Right cardiac atrium (tissue), 5 donors: ENCODE measurements at places on chromosomes 16 and 17. TPM values are rescaled to one million over a fixed set of nuclear protein-coding genes. Genes with fewer than 3 reads are reported as not detected.

C17orf78 gene
- not detected for polyA plus RNA-seq

GRCh38 chr17:20823905-20824304 lies 218.9 kb downstream of the USP22 start:
- DNase-seq: no peak

DNA sequence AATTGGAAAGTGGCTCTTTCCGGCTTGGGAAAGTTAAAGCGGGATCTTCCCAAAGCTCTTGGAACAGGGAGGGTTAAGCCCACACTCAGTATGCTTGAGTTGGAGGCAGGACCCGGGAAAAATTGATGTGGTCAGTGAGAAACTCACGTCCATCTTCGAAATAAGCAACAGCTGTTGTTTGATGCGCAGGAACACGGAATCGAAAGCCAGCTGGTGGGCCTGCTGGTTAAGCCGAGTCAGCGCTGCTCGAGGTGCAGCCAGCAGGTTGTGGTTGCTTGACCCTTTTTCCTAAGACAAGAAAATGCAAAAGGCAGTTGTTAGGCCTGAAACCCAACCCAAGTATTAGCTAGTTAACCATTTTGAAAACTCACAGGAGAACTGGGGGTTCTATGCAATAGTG lies 49.4 kb downstream of the COG7 start:
- no peak for DNase-seq

CPHXL2 gene
- polyA plus RNA-seq: not detected

MYH1 gene
- not detected for polyA plus RNA-seq

DNA sequence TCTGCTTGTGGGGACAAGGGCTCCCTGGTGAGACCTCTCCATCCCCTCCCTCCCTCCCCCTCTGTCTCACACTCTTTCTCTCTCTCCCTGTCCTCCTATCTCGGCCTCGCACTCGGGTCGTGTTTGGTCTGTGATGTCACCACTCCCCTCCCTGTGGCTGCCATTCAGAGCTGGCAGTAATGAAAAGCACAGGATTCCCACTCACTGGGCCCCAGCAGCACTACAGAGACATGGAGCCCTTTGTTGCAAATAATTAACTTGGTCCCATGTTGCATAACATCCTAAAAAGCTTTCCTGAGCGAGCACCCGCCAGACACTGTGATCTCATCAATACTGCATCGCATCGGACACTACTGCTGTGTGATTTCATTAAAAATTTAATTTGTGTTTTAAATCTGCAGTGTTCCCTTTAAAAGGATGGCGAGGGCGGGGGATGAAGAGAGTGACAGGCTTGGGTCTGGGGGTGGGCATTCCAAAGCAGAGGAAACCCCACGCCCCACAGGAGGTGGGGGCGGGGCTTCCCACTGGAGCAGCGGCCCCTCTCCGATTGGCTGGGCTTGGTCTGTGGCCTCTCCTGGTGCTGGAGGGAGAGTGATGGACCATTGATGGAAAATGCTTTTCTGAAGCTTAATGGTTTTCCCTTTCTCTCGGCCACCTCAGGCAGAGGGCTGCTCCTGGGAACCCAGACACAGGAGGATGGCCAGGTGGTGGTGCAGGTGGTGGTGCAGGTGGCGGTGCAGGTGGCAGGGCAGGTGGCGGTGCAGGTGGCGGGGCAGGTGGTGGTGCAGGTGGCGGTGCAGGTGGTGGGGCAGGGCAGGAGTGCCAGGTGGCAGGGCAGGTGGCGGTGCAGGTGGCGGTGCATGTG lies 15.3 kb upstream of the NPTX1 start:
- peak; percentile 18 for DNase-seq

DNA sequence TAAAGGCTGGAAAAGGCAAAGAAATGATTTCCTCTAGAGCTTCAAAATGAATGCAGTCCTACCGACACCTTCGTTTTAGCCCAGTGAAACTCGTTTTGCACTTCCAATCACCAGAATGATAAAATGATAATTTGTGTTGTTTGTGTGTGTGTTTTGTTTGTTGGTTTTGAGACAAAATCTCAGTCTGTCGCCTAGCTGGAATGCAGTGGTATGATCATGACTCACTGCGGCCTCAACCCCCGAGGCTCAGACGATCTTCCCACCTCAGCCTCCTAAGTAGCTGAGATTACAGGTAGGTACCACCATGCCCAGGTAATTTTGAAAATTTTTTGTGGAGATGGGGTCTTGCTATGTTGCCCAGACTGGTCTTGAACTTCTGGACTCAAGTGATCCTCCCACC lies 3.4 kb upstream of the EVPLL start:
- DNase-seq: no peak

HSD11B2 gene
- 0.38 TPM for polyA plus RNA-seq

GRCh38 chr17:17741349-17742023 lies 60.2 kb downstream of the RAI1 start:
- peak; percentile 71 for DNase-seq

DBF4B gene
- 5.6 TPM for polyA plus RNA-seq

XAF1 gene
- polyA plus RNA-seq: 31.1 TPM

- no peak for DNase-seq
These were observed 155.2 kb downstream of the SNX29 start for GRCh38 chr16:12131755-12132154.

- DNase-seq: no peak
These were observed 33.7 kb downstream of the HS3ST2 start for GRCh38 chr16:22847690-22848089.

ZNF597 gene
- 0.88 TPM for polyA plus RNA-seq

DNA sequence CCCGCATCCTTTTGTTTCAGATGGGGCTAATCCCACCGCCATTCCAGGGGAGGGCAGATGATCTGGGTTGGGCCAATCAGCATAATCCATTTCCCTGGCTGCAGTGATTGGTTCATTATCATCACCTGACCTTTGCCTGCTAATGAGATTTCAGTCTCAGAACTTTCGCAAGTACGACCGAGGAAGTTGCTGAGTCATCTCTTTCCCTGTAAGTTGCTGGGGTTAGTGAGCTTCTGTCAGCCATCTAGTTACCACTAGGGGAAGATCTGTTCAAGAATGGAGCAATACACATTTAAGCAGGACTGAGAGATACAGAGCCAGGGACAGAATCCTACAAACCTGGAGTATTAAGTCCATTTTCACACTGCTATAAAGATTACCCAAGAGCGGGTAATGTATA lies 65.3 kb upstream of the NUDT7 start:
- DNase-seq: no peak

KLHL10 gene
- 0.09 TPM for polyA plus RNA-seq

GRCh38 chr16:2609827-2610470 lies 72.1 kb downstream of the PDPK1 start:
- peak; percentile 27 for DNase-seq

SOCS1 gene
- 2.1 TPM for polyA plus RNA-seq

CTF1 gene
- 13.1 TPM for polyA plus RNA-seq

PPM1E gene
- 1.3 TPM for polyA plus RNA-seq

DNA sequence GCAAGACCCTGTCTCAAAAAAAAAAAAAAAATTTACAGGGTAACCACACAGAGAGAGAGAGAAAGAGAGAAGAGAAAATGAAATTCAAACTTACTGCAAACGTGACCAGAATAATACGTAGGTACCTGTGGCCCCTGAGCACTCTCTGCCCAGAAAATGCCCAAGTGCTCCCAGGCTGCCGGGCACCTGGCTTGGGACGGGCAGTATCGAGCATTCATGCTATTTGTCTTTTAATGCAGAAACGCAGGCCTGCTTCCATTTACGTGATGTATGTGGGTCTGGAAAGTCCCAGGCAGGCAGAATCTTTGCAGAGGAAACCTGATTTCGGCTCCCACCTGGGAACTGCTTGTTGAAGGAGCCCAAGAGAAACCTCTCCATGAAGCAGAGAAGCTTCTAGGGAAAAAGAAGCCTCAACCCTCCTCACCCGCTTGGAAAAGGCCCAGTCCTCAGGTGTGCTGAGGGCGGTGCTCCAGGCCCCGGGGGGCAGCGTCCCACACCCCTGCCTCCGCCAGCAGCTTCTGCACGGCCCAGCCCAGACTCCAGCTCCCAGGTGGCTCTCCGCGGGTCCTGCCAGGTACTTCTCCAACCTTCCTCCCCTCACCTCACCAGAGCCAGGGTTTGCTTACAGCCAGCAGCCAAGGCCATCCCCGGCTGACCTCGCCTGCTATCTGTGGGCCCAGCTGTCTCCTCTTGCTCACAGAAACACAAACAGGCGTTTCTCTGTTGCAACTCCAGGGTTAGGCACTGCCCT lies 14.0 kb downstream of the RPH3AL start:
- DNase-seq: peak; percentile 74

DNA sequence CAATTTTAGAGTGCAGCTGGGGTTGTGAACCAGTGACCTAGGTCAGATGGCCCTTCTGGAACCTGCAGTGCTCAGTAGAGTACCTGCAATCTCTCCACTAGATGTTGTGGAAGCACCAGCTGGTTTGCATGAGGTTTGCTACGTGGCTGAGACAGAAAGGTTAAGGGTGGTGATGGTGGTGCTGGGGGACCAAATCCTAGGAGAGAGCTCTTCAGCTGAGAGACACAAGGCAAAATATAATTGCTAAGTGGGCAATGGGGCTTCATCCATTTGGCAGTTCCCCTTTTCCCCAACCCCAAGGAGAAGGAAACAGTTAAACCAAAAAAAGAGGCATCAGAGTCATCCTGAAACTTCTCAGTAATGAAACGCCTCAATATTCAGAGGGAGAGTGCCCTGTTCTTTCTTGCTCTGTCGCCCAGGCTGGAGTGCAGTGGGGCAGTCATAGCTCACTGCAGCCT lies 13.9 kb downstream of the ITPRIPL2 start:
- DNase-seq: no peak

DNA sequence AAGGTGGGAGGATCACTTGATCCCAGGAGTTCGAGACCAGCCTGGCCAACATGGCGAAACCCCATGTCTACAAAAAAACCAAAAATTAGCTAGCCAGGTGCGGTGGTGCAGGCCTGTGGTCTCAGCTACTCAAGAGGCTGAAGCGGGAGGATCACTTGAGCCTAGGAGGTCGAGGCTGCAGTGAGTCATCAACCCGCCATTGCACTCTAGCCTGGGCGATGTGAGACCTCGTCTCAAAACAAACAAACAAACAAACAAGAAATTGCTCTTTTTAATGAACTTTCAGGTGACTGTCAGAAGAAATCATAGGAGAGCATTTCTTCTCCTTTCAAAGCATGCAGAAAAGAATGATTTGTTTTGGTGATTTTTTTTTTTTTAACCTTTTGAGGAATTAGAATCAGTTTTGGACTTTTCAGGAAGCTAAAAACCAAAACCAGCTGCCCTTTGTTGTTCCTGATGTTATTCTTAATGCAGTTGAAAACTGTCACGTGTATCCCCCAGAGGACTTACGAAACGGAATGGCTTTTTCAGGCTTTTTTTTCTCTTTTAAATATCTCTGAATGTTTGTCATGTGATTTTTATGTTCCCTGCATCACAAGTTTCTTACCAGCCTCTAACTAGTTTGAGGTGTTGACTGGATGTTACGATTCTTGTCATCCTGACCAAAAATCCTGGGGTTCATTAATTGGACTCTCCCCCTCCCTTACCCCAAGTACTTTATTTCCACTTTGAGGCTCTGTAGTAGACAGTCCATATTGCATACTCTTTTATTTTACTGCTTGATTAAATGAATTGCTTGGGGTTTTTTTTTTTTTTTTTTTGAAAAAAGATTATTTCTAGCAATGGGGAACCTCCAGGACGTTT lies 34.1 kb downstream of the SNX29 start:
- no peak for DNase-seq

DNA sequence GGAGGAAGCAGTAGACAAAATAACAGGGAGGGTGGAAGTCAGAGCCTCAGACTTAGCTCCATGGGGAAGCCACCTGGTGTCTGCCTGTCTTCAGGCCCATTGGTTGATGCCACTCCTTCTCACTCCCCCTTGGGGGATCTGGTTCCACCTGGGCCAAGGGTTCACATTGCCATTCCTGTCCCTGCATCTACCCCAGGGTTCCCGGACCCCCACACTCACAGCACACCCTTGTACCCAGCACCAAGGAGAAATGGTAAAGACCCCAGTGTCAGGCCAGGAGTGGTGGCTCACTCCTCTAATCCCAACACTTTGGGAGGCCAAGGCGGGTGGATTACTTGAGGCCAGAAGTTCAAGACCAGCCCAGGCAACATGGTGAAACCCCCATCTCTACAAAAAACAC lies 1.0 kb upstream of the CA7 start:
- DNase-seq: no peak

PIRT gene
- polyA plus RNA-seq: 0.02 TPM

GRCh38 chr16:78249056-78249455 lies 149.6 kb downstream of the WWOX start:
- no peak for DNase-seq

PRSS33 gene
- polyA plus RNA-seq: not detected

ARHGDIA gene
- 101 TPM for polyA plus RNA-seq

DNA sequence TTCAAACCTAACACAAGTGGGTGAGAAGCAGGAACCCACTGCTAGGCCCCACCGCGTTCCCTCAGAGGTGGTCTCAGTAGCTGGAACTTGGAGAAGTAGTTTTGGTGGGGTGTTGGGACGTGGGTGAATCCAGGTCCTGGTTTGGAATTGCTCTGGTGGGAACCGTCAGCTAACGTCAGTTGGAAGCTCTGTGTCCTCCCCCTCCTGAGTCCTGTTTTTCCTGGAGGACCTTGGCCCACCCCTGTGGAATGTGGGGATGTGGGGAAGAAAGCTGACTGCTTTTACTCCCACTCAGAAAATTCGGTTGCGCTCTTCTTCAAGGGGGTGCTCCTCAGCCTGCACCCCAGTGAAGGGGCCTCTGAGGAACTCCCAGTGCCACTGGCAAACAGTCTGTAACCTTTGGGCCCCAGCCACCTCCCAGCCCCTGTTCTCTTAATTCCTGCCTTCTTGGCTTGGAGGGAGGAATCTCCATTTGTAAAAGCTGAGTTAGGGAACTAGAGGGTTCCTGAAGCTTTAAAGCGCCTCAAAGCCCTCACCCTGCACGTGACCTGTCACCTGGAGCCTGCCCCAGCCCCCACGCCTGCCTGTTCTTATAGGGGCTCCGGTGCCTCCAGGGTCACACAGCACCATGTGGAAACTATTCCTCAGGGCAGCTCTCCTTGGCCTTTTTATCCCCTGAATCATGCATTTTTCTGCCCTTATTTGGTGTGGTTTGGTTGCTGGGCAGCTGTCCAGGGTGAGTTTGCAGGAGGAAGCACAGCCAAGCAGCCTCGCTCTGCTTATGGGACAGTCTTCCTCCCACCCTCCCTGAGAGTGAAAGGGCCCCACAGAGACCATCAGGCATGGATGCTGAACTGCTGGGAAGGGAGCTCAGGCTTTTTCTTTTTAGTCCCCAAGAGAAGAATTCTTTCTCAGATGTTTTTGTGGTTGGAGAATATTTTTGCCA lies 16.2 kb upstream of the NAGLU start:
- peak; percentile 94 for DNase-seq

- no peak for DNase-seq
These were observed 3.9 kb downstream of the TELO2 start for GRCh38 chr16:1497014-1497598.

DNA sequence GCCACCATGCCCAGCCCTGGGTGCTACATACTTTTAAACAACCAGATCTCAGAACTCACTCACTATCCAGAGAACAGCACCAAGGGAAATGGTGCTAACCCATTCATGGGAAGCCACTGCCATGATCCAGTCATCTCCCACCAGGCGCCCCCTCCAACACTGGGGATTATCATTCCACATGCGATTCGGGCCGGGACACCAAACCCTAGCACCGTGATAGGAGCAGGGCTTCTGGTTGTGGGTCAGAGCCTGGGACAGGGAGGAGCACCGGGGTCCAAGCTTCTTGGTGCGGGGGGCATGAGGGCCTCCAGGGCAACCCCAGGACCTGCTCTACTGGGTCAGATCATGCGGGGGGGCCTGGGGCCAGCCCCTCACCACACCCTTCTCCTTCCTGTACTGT lies 4.5 kb downstream of the TMEM235 start:
- no peak for DNase-seq

GRCh38 chr16:10081201-10081940 lies 100.9 kb downstream of the GRIN2A start:
- no peak for DNase-seq

- DNase-seq: no peak
These were observed 11.8 kb downstream of the FCSK start for GRCh38 chr16:70465999-70466804.

RNF112 gene
- 3.3 TPM for polyA plus RNA-seq

SLC7A6 gene
- polyA plus RNA-seq: 25.0 TPM

TBC1D3L gene
- polyA plus RNA-seq: 2.8 TPM
